ENCODE measurements at places on chromosomes 7 and 10. TPM values are rescaled to one million over a fixed set of nuclear protein-coding genes. Genes with fewer than 3 reads are reported as not detected.
A peak's percentile ranks its signal among the peaks of the same experiment; 100 is the strongest.

DNA sequence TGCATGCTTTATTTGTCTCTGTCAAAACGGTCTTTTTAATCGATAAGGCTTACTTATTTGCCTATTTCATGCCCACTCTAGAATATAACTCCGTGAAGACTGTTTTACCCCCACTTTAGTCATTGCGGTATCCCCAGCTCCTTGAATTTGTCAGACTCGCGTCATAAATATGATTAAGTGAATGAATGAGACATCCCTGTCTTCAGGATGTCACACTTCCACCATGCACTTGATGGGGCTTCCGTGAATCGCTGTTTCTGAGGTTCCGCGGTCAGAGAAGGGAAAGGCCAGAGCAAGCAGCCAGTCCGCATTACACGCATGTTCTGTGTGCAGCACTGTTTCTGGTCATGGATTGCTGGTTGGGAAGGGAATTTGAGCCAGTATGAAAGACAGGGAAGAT lies 138.8 kb downstream of the CELF2 start:
- no peak for DNase-seq

- DNase-seq, result peak; percentile 7
These were observed 162.5 kb upstream of the KCTD7 start for GRCh38 chr7:66466081-66466600.

The FZD8 gene
- 41.5 TPM for total RNA-seq

The STEAP1B gene
- total RNA-seq, result not detected

- DNase-seq, result peak; percentile 40
These were observed 5.3 kb downstream of the FRMD4A start for GRCh38 chr10:14325325-14325955.

The CTAGE8 gene
- not detected for total RNA-seq

The MAPK8 gene
- 40.8 TPM for total RNA-seq

The ITGA8 gene
- total RNA-seq, result 1.6 TPM

DNA sequence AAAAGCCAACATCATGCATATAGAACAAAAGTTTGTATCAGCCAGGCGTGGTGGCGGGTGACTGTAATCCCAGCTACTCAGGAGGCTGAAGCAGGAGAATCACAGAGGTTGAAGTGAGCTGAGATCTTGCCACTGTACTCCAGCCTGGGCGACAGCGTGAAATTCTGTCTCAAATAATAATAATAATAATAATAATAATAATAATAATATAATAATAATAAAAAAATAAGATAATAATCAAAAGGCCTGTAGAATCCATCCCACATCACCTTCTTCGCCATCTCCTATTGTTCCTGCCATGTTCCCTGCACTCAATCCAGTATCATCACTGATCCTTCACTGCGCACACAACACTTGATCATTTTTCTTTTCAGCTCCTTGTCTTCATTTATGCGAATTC lies 619.3 kb upstream of the ADARB2 start:
- no peak for DNase-seq

DNA sequence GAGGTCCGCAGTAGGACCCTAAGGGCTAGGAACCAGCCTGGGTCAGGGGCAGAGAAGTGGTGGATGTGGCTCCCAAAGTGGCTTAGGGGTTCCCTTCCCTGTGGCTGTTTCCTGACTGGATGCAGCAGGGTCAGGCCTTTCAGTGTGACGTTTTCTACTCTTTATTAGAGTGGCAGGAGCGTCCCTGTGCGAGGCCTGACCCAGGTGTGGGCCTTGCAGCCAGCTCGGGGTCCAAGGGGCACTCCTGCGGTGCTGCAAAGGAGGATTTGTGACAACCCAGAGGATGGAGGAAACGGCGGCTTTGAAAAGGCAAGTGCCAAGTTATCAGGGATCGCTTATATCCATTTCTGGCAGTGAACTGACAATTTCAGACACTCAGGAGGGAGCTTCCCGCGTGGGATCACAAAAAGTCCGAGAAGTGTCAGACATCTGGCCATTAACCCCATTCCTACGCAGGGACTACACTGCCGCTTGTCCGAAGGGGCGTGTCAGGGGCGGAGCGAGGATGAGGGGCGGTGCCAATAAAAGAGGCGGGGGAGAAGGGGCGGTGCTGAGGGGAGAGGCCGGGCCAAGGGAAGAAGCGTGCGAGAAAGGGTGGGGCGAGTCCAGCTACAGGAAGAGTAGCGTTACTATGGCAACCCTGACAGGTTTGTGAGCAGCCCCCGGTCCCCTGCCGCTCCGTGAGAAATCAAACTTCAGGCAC lies 98.8 kb upstream of the ZNF722 start:
- DNase-seq, result no peak

The EIF3B gene
- total RNA-seq, result 132 TPM

GRCh38 chr10:102460836-102461186 lies 9.5 kb upstream of the C10orf95 start:
- DNase-seq, result no peak

The GPRIN2 gene
- 9.1 TPM for total RNA-seq

DNA sequence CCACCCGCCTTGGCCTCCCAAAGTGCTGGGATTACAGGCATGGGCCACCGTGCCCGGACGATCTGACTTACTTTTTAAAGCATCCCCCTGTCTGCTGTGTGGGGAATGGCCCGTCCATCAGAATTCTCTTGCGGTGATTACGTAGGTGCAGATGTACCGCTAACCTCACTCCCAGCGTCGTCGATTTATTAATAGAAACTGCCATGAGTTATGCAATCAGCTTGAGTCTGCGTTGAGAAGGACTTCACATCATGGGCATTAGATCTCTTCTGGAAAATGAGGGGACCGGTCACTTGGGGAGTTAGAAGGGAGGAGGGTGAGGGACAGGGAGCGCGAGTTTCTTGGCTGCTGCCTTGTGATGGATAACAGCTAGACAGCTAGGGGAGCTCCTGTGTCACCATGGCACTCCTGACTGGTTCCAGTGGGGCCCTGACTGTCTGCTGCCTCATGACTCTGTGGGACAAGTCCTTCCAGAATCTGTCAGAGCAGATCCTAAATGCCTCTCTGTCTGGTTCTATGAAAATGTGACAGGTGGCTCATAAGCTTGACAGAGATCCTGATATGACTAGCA lies 35.2 kb downstream of the POR start:
- DNase-seq, result peak; percentile 33

The KIFBP gene
- total RNA-seq, result 25.1 TPM

DNA sequence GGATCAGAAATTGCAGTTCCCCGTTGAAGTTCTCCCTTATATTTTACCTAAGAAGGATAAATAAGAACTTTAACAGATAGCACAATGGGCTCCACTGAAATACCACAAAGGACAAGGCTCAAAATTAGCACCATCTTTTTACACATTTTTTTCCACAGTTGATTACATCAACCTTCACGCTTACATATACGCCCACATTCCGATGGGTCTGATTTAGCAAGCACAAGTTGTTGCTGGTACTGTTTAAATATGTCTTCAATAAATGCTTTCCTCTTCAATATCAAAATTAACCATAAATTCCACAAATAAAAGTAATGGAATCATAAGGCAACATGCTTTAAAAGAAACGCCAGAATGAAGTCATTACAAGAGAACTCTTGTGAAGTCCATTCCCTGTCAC lies 79.5 kb downstream of the NEBL start:
- no peak for DNase-seq

DNA sequence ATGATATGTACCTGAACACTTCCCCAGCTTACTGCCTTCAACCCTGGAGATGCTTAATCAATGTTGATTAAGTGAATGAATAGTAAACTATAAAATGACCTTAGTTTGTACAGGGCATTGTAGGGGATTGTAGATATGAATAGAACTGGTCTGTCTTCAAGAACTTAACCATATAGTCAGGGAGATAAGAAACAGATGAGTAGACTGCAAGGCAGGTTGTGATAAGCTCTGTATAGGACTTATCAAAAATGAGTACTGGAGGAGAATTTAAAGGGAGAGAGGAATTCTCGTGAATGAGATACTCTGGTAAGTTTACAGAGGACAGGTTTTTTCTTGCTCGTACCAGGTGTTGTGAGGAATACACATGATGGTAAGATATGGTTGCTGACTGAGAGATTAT lies 27.6 kb downstream of the SGPL1 start:
- DNase-seq, result no peak

GRCh38 chr10:59960751-59961150 lies 54.4 kb upstream of the CCDC6 start:
- no peak for DNase-seq

The ASIC3 gene
- total RNA-seq, result 9.8 TPM

DNA sequence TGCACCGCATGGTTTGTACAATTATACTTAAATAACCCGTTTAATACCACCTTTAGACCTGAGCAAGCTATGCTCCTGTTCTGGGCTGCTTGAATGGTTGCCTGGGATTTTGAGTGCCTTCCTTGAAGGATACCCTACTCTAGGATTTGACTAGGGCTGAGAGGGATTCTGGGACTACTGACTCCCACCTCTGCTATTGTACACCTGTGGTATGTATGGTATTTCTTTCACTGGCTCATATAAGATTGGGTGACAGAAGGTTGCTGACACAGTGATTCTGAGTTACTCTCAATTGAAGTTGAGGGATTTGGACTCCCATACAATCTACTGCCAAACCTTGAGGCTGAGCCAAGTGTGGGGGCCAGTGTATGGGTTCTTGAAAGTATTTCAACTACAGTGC lies 494.4 kb upstream of the SEMA3D start:
- no peak for DNase-seq

DNA sequence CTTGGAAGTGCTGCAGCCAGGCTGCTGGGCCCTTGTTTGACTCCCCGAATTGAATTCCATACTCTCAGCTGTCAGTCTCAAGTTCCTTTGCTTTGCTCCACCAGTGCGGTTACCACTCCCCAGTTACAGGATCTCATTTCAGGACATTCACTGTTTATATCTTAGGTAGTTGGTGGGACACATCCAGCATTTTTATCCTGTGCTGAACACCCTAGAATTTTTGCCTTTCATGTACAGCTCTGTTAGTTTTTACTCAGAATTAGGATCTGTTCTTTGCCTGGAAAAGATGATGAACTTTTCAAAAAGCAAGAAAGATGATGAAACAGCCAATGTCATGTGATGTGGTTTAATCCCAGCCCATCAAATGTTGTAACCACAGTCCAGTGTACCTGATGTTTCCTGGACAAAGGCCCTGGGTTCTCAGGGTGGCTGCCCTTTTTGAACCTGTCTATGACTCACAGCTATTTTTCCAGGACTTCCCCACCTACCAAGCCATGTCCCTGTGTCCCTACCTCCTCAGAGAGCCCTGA lies 149.7 kb downstream of the NOC3L start:
- DNase-seq, result no peak

The FEZF1 gene
- not detected for total RNA-seq

DNA sequence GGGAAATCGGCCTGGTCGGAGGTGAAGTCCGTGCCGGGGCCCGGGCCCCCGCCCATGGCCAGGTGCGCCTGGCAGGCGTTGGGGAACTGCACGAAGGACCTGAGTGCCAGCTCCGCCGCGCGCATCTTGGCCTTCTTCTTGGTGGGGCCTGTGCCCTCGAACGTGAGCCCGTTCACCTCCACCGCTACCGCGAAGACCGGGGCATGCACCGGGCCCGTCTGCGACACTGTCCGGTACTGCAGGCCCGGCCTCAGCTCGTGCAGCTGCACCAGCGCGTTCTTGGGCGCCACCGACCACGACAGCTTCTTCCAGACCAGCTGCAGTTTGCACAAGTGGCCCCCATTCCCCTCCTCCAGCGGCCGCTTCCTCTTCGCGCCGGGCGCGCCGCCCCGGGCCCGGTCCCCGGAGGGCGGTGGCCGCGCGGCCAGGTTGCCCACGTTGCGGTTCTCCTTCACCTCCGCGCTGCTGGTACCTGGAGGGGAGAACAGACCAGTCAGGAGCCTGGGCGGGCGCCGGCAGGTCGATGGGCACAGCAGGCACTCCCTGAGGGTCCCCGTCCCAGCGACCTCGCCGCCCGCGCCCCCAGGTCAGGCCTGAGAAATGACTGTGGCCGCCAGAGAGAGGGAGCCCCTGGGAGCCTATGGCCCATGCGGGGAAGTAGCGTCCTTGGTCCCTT lies 307.4 kb downstream of the WDR37 start:
- no peak for DNase-seq

The ANKRD2 gene
- total RNA-seq, result not detected

The RBP4 gene
- not detected for total RNA-seq

The CLCN1 gene
- 0.11 TPM for total RNA-seq

The KLLN gene
- 1.8 TPM for total RNA-seq

The RPEL1 gene
- total RNA-seq, result not detected

GRCh38 chr7:129907122-129907736 lies 45.5 kb downstream of the UBE2H start:
- DNase-seq, result peak; percentile 47

- DNase-seq, result no peak
These were observed 630.0 kb downstream of the NRG3 start for GRCh38 chr10:82505009-82505408.

DNA sequence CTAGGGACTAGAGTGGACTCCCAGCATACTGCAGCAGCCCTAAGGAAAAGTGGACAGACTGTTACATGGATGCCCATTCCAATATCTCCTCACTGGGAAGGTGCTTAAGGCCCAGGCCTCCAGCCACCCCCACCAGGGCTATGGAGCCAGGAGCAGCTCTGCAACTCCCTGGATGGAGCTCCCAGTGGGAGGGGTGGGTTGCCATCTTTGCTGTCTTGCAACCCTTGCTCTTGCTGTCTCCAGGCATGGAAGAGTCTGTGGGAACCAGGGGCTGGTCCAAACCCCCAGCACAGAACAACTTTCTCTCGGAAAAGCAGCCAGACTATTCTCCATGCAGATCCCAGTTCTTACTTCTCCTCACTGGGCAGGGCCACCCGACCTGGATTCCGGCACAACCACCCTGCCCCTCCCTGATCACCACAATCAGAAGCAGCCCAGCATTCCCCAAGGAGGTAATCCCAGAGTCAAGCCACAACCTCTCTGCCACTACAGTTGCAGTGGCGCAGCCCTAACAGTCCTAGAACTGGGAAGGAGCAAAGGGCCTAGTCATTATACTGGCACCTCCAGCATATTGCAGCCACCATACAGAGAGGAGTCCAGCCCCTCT lies 41.8 kb upstream of the ZNF488 start:
- DNase-seq, result no peak

- DNase-seq, result no peak
These were observed 32.1 kb downstream of the SGPL1 start for GRCh38 chr10:70847659-70848360.

DNA sequence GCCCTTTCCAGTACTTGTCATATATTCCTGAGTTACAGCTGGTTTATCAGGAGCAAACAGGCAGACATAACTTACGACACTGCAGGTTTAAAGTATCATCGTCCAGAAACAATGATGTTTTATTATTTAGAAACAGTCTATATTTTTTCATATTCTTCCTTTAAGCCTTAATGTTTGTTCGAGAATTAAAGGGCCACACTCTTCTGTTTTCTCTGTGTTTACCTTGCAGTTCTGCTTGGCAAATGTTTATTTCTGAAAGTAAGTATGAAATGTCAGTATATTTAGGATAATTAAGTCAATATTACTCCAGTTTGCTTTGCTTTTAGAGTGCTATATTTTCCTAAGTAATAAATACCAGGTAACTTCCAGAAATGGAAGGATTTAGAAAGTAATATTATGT lies 115.1 kb downstream of the VTI1A start:
- no peak for DNase-seq

Data from cardiac muscle cell (in vitro differentiated cells and primary cell).